Stimulated activated naive CD8-positive, alpha-beta T cell treated with anti-CD3 and anti-CD28 coated beads, Interleukin-15, Interleukin-2, amounts not matched to agents 100 U/mL and 50 U/mL, for 24 hours (primary cell): ENCODE measurements at places on chromosomes 1 and 21.

GRCh38 chr1:22447621-22448111 is 4.0 kb upstream of the ZBTB40 start:
- no peak for DNase-seq

DNA sequence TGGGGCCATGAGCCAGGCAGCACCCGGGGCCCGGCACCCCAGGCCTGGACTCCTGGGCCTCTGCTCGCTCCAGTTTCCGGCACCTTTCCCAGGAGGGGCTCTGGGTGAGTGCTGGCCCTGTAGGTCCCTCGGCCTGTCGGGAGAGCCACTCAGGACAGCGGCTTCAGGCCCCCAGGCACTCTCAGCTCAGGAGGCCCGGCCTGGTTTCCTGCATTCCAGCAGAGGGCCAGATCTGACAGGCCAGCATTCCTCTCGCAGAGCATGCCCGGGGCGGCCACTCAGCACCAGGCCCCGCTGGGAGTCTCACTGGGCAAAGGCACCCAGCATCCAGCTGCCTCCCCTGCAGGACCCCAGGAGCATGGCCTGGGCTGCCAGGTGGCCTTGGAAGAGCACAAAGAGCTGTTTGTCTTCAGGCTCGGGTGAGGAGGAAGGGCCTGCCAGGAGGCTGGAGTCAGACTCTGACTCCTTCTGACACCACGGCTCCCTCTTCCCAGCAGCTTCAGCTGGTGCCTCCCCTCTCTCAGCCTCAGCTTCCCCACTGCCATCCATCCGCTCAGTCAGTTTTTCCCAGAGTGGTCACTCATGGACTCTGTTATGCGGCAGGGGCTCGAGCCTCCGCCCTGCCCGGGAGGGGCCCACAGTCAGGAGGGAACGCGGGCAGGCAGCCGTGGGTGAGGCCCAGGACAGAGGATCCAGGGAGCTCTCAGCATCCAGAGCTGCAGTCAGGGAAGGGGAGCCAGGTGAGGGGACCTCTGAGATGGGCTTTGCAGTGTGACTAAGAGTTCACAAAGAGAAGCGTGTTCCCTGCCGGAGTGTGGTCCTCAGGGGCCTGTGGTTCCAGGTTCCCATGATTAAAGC is 51.7 kb downstream of the WNT9A start:
- peak; percentile 1 for DNase-seq

DNA sequence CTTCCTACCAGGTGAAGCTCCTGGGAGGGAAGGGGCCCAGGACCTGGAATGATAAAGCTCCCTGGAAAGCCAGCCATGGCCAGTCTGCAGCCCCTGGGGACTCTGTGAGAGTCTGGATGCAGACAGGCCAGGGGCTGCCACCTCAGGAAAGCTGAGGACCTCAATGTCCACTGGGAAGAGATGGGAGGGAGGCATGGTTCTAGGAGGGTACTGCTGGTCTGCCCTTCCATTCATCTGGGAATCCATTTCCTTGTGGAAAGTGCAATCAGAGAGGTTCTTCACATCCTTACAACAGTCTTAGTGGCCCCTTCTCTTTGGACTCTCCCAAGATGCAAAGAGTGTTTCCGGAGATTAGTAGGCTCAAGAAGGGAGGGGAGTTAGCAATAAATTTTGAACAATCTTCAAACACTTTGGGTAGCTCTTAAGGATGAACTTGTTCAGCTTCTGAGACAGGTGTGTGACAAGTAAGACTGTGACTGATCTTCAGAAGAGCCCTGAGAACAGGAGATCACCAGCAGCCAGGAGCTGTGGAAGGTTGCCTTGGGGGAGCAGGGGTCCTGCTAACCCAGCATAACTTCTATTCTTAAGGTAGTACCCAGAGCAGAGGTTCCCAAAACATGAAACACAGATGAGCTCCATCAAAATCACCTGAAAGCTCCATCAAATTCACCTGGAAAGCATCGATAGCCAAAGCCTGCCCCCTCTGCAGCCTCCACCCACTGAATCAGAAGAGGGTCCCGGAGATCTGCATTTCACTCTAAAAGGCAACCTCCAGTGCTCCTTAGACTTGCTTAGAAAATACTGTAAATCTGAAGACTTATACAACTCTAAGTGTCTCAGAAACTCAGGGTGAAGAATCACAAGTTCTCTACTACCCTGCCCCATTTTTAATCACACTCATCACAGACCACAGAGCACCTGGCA is 616 bp upstream of the LAX1 start:
- DNase-seq, result no peak

GRCh38 chr1:98870959-98871903 is 133.4 kb downstream of the PLPPR5 start:
- peak; percentile 6 for DNase-seq

DNA sequence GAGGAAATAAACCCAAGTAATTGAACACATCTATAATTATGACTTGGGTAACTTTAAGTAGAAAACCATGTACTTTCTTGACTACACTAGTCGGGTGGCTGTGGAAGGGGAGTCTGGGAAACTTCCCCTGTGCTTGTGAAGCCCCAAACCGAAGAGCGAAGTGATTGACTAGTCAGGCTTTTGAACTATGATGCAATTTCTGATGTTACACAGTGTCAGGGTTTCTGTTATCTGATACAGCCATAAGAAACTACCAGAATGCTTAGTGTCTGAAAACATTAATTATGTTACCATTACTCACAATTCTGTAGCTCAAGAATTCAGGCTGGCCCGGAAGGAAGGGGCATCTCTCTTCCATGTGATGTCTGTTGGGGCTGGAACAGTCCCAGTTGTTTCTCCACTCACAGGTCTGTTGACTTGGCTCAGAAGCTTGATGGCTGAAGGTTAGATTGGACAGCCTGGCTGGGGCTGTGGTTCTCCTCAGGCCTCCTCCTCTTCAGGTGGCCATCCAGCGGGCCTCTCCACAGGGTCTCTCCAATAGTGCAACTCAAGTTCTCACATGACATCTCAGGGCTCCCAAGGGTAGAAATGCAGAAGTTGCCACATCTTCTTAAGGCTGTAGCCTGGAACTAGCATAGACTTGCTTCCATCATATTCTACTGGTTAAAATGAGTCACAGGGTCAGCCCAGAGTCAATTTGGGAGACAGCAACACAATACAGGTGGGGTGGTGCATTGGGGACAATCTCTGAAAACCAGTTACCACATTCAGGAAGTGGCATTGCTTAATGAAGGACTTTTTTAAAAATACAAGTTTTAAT is 8.3 kb upstream of the C8B start:
- no peak for DNase-seq

- DNase-seq, result no peak
Observed at GRCh38 chr1:79255421-79255820, 248.9 kb upstream of the ADGRL4 start.

GRCh38 chr1:27413004-27413403 is 20.6 kb downstream of the GPR3 start:
- DNase-seq, result no peak

- peak; percentile 19 for DNase-seq
Observed at GRCh38 chr1:58884706-58885661, 101.1 kb upstream of the JUN start.

- no peak for DNase-seq
Observed at GRCh38 chr1:56511766-56512165, 67.6 kb downstream of the PLPP3 start.

GRCh38 chr1:3954170-3955169 is 54.4 kb upstream of the C1orf174 start:
- no peak for DNase-seq

GRCh38 chr1:167274061-167274460 is 53.4 kb downstream of the POU2F1 start:
- no peak for DNase-seq

- DNase-seq, result no peak
Observed at GRCh38 chr21:32245971-32246370, 32.9 kb downstream of the MIS18A start.

- no peak for DNase-seq
Observed at GRCh38 chr1:56920591-56921001, 45.2 kb downstream of the C8B start.

GRCh38 chr21:14523234-14523633 is 22.9 kb downstream of the SAMSN1 start:
- peak; percentile 57 for DNase-seq

- no peak for DNase-seq
Observed at GRCh38 chr1:183696981-183697380, 43.9 kb upstream of the APOBEC4 start.

- DNase-seq, result peak; percentile 70
Observed at GRCh38 chr1:154546264-154547063, 12.0 kb downstream of the UBE2Q1 start.

GRCh38 chr1:92937731-92938130 is 23.5 kb downstream of the DIPK1A start:
- DNase-seq, result no peak

- no peak for DNase-seq
Observed at GRCh38 chr1:25140073-25140797, 92.1 kb downstream of the SYF2 start.

DNA sequence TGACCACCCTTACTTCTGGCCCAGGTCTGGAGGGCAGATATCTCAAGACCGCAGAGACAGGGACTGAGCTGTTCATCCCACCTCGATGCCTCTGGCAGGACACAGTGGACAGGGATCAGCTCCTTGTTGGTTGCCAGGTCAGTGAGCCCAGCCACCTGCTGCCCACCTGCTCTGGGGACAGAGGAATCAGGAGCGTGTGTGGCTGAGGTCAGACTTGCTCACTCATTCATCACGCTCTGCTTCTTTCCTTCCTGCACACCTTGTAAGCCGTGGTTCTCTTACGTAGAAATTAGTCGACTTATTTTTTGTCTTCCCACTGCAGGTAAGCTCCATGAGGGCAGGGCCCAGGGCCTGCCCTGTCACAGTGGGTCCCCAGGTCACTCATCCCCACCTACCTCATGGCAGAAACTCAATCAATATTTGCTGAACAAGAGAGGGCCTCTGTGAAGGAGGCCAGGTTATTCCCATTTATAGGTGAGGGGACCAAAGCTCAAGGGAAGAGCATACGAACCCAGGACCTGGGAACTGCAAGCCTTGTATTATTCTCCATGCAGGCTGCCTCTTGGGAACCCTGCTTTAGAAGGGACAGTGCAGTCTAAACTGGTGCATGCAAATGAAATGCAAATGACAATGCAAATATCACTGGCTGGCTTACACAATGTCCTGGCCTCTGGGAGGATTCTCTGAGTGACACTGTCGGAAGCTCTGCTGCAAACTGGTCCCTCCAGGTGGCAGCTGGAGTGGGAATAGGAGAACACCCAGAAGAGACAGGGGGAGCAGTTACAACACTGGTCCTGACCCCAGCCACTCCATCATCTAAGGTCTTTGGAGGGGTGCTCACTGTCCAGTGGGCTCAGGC is 58.4 kb upstream of the PAX7 start:
- DNase-seq, result no peak

DNA sequence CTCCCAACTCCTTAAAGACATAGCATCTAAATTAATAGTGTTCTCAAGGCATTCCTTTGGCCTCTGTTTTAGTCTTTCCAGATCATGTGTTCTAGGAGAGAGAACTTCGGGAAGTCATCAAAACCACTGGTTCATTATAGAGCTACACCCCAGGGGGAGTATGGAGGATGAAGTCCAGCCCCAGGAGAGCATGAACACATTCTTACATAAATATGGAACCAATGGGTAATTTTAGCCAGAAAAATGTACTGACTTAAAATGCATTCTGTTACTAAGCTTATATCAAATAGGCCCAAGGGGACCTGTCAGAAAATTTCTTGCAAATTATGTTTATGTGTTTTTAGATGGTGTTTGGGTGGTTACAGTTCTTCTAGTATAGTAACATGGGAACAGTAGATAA is 165.2 kb downstream of the NTMT2 start:
- no peak for DNase-seq

GRCh38 chr1:237071641-237072420 is 29.8 kb downstream of the RYR2 start:
- DNase-seq, result no peak

DNA sequence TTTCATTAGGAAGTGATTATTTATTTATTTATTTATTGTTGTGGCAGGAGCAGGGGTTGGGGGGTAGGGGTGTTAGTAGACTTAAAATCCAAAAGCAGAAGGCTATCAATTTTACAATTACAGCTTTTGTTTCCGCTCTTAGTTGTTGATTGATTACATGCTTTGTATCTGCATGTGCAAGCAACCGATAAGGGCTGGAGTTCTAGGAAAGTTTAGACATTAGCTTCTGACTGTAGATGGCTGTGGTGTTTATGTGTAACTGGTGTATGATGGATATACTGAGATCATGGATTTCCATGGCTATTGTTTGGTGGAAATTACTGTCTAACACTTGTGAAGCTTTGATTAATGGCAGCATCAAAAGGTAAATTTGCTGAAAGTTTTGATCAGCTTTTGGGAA is 2.8 kb downstream of the ST6GALNAC5 start:
- no peak for DNase-seq

GRCh38 chr1:6799499-6799898 is 14.2 kb downstream of the CAMTA1 start:
- DNase-seq, result no peak

DNA sequence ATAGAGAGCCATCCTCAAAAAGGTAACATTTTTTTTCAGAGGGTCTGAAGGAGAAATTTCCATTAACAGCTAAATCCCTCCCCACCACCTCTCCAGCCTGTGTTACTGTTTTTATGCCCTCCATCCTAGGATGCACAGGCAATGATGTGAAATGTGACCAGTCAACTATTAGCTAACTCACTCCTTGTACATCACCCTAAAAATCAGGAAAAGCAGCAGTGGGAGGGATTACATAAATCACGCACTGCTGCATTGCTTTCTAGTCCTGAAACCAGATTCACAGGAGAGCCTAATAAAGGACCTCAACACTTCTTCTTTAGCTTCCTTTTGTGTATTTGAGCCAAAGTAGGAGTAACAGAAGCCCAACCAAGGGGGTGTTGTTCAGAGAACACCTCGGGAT is 66.3 kb downstream of the LMO4 start:
- no peak for DNase-seq

DNA sequence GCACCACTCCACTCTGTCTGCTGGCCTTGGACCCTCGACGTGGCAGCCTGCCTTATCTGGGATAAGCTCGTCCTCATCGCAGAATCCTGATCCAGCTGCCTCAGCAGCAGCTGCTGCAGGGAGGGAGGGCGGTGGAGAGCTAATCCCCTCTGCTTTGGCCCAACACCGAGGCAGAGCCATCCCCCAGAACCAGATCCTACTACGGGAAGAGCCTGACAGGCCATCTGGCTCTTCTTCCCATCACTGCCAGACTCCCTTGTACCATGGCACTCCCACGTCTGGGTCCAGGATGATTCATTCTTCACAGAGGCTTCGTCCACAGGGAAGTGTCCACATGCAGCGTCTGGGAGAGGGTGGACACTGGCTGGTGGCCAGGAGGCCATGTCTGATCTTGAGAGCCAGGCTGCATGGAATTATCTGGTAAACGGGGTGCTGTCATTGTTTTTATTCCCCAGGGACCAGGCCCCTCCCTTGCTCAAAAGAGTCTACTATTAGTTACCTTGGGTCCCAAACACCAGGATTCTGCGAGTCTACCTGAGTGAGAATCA is 14.6 kb upstream of the PKP1 start:
- no peak for DNase-seq

- DNase-seq, result no peak
Observed at GRCh38 chr1:247104965-247105364, 809 bp upstream of the ZNF669 start.

GRCh38 chr1:184457500-184457899 is 70.7 kb downstream of the C1orf21 start:
- no peak for DNase-seq

GRCh38 chr1:83130886-83131691 is 867.8 kb downstream of the TTLL7 start:
- DNase-seq, result no peak

GRCh38 chr21:42666023-42666747 is 12.8 kb downstream of the PDE9A start:
- DNase-seq, result peak; percentile 46

- DNase-seq, result no peak
Observed at GRCh38 chr21:37381883-37382585, 15.5 kb downstream of the DYRK1A start.

- peak; percentile 89 for DNase-seq
Observed at GRCh38 chr1:155193275-155193990, 14.3 kb downstream of the THBS3 start.
